ENCODE measurements at places on chromosomes 7 and 10.

DNA sequence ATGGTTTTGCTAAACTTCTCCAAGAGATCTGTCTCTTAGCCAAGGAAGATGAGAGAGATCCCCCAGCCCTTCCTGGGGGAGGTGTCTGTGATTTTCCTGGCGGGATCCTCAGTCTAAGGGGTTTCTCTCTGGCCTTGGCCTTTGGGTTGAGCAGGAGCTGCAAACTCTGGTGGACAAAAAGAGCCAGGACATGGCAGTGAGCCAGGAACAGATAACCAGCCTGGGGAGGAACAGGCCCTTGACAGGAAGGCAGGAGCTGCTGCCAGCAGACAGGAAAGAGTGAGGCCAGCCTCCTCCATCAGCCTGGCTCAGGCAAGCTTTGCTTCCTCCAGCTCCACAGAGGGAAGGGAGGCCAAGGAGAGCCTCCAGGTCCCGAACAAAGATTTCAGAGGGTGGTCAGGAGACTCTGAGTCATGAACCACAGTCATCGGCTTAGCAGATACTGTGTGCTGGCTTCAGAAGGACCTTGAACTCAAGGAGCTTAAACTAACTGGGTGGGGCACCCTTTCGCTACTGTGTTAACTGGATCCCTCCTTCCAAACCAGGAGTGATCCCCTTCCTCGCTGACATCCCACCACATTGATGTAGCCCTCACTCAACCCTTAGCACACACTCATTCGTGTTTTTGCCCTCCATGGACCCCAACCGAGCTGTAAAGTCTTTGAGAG is 34.7 kb downstream of the DDIT4 start:
- DNase-seq = peak; percentile 85

DNA sequence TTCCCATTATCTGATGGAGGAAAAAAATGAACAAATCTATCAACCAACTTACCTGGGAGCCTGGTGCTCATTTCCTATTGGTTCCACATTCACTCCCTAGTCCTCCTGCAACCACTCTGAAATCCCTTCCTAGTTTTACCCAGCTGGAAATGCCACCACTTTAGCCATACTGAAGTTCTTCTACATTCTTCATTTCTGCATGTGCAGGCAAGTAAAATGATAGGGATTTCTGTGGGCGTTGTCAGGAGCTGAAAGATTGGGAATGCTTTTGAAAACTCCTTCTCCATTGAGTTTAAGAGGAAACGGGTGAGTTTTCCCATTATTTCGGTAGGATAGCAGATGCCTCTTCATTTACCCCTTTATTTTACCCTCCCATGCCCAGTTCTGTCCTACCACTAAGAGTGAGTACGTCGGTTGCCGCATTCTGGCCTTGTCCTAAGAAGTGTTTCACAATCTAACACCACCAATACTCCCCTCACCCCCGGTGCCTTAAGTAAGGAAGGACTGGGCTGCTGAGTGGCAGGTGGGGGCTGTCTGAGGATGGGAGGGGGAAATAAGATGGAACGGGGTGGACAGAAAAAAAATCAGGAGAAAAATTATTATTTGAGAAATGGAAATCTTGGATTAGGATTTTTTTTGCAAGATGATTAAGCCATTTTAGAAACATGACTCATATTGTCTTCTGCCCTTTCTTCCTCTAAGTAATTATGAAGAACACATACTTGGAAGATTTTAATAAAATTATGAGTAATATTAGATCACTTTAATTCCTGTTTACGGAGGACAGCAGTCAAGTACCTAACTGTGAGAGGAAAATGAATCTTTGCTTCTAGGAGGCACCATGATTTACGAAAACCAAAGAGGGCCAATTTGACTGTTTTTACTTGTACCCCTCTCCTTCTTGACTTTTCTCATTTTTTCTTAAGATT is 13.2 kb upstream of the TAS2R60 start:
- no peak for DNase-seq

GRCh38 chr10:92405419-92405924 is 114.5 kb downstream of the MARCHF5 start:
- DNase-seq = no peak

DNA sequence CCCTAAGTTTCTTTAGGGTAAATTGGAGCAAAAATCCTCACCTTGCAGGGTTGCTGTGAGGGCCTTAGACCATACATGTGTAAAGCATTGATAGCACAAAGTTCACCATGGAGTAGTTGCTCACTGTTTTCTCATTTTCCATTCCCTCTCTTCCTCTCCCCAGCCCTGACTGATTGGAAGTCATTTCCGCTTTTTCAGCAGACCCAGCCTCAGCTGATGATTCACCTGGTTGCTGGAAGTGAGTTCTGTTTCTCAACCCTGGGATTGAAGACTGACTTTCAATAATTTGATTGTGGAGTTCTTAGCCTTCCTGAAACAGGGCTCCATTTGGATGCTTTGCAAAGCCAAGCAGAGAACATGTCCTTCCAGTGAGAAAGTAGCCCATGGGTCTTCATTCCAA is 107.0 kb downstream of the PLXNA4 start:
- no peak for DNase-seq

DNA sequence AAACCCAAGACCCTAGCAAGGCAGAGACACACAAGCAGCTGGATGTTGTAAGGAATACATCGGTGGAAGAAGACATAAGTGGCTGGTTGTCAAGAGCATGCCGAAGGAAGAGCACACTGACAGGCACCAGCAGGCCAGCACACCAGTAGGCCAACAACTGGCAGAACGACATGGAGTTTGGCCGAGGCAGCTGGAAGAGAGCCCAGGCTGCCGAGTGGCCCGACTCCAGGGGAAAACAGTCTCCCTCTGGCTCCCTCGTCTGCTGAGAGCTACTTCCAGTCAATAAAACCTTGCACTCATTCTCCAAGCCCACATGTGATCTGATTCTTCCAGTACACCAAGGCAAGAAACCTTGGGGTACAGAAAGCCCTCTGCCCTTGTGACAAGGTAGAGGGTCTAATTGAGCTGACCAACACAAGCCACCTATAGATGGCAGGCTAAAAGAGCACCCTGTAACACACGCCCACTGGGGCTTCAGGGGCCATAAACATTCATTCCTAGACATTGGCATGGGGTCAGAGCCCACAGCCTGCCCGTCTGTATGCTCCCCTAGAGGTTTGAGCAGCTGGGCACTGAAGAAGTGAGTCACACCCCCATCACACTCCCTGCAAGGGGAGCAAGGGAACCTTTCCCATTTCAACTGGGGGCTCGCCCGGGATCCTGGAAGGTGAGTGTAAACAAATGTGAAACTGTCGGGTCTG is 14.7 kb upstream of the TNS3 start:
- peak; percentile 39 for DNase-seq

DNA sequence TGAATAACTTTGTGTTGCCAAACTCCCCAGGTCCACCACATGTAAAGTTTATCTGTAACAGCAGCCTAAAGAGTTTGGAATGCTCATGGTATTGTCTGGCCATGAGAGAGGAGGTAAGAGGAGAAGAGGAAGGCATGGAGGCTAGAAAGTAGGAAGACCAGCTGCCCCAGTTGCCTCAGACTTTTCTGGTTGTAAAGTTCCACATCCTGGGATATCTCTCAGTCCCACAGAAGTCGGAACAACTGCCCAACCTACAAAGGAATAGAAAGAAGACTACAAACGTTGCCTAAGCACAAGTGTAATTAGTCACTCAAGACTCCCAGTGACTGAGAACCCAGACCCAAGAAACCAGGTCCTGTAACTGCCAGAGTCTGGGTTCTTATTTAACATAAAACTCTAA is 47.3 kb downstream of the CREB3L2 start:
- no peak for DNase-seq

DNA sequence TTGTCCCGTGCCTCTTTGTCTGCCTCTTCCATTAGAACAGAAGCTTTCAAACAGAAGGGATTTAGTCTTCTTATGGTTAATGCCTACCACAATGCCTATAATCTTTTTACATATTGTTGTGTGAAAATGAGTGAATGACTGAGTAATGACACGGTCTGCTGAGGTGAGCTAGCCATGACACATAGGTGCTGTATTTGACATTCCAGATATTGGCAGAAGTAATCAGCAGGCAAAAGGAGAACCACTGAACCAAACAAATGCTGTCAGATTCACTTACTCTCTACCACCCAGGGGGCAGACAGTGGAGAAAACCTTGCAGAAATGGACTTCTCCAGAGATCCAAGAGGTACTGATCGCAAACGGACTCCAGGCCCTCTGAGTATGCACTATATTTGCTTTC is 377.2 kb upstream of the VWC2 start:
- no peak for DNase-seq

DNA sequence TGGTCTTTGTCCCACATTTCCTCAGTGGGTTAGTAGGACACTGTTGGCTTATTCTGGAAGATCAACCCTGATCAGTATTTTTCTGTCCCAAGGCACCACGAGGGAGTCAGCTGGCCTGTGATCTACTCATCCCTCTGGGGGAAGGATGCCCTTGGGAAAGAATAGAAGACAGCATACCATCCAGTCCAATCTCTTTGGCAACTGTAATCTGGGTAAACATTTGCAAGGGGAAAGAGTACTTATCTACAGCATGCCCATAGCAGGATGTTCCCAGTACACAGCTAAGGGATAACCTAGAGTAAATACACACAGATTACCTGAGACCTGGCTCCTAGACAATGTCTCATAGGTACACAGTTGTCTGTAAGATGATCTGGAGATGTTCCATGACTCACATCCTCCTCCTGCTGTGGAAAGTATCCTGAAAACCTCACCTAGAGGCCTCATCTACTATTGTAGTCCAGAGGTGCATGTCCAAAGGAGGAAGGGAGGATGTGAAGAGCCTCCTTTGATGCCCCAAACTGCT is 134.3 kb upstream of the VWC2 start:
- no peak for DNase-seq

DNA sequence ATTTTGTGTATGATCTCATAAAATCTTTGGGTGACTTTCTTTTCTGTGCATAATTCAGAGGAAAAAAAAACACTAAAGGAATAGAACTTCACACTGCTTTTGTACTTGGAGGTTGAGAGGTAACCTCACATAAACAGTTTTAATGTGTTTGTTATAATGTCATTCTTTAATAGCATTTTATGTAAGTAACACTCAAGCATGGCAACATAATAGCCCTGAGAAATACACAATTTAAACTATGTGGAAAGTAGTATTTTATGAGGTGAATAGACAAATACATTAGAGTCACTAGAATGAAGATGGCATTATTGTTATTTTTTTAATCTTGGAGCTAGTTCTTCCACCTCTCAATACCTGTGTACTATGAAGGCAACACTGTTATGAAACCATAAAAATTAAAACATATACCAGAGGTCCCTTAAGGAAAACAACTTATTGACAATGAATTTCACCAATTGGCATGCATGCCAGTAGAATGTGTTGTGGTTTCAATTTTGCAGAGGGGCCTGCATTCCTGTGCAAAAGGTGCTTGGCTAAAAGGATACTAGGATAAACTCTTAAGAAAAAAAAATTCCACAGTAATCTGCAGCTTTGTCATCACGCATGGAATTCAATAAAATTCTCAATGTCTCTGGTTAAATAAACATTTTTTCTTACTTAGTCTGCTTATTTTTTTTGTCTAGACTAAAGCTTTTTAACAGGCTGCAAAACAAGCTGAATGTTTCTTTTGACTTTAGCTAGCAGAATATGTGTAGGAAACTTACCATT is 102.5 kb downstream of the CD36 start:
- no peak for DNase-seq

DNA sequence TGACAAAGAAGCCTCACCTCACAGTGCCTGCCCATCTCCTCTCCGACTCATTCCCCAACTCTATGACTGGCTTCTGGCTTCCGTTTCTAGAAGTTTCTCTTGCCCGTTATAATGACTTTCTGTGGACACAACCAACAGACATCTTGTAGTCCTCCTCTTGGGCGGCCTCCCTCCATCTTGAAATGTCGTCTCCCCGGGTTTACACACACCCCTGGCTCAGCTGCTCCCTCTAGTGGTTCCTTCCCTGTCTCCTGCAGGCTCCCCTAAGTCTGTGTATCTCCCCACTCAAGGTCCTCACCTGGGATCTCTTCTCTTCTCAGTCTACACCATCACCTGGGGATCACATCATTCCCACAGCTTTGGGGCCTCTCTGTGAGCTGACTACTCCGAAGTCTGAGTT is 123.4 kb upstream of the NEBL start:
- DNase-seq = peak; percentile 4

GRCh38 chr7:112869111-112869774 is 79.0 kb upstream of the TMEM168 start:
- DNase-seq = peak; percentile 13

DNA sequence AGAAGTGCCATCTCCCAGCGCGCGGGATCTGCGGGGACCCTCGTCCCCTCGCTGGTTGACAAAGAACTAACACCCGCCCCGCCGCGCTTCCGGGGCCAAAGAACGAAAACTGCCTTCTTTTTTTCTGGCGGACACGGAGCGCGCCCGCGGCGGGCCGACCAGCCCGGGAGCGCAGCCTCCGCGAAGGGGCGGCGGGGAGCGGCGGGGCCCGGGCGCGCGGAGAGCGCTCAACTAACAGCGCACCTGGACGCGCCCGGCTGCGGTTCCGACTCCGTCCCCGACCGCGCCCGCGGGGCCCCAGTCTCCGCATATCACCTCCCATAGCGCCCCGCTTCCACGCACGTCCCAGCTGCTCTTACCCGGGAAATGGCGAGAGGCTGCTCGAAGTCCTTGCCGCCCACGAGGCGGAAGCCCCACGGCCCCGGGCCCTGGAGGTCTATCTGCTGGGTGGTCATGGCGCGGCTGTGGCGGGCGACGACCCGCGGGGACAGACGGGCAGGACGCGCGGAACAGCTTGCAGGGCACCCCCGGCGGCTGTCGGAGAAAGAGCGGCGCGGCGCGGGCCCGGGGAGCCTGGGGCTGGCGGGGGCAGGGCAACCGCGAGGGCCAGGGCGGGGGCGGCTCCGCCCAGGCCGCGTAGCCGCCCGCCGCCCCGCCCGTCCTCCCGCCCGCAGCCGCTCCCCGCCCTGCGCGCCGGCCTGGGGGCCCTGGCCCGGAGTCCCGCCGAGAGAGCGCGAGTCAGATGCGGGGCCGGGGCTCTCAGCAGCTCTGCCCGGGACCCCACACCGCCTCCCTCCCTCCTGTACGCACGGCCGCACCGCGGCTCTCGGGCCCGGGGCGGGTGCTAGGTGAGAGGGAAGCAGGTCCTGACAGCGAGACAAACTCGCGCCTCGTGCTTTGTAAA is at the start of gene PDLIM1:
PDLIM1 (minus strand) TSS at position 543 of the 904 bp plus-strand sequence; CDS start at position 455, 88 bp downstream.
- DNase-seq = no peak

- no peak for DNase-seq
These were observed 250.9 kb downstream of the TWIST1 start for GRCh38 chr7:18866359-18867036.

DNA sequence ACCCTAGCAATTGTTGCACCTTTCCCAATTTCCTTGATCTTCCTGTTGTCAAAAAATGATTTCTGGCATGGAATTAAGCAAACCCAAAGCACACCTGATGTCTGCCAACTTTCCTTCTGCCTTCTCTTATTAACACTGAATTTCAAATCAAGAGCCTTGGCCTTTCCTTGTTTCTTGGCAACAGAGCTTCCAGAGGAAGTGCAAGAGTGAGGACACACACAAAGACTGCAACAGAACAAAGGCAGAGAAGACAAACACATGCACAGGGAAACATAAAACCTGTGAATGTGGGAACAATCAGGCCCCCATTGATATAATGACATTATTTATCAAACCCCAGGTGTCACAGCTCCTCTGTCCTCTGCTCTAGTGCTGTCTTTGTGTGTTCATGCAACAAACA is 73.0 kb upstream of the IL6 start:
- no peak for DNase-seq

GRCh38 chr7:137151041-137151689 is 192.4 kb downstream of the PTN start:
- DNase-seq = no peak

- no peak for DNase-seq
These were observed 619.1 kb upstream of the ANKRD30A start for GRCh38 chr10:36506261-36506660.

All from hematopoietic multipotent progenitor cell (in vitro differentiated cells).